ENCODE measurements at places on chromosomes 13 and 19.

DNA sequence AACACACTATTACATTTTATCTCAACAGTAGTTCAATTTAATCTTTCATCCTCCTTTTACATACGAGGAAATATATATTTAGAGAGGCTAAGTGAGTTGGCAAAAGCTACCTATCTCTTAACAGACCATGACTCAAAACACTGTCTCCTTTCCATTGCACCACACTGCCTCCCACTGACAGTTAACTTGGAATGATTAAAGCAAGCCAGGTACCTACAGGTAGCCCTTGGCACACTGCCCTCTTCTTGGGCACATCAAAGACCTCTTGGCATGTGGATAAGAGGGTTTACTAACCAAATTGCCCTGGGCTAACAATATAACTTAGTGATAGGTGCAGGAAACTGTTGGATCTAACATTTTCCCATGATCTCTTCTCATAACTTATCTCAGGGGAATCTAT is 1.8 kb downstream of the ABHD13 start:
- DNase-seq = no peak

- DNase-seq = no peak
Measured at GRCh38 chr19:50928831-50929230, 17.6 kb upstream of the KLK4 start.

- DNase-seq = no peak
Measured at GRCh38 chr19:13881251-13881691, 4.3 kb downstream of the NANOS3 start.

DNA sequence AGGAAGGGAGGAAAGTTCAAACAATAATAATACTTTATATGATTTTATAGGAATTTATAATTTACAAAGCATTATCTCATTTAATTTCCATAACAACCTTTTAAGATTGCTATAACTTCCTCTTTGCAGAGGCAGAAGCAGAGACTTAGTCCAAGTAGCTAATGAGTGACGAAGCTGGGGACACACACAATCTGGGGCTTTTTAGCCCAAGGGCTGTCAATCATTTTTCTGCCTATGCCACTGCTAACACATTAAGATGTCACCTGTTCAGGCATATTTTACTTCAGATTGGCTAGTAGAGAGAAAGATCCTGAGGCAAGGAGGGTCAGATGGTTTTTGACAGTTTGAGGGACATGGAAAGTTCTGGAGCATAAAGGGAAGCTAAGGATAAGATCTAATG is 12.6 kb downstream of the SCEL start:
- DNase-seq = no peak

DNA sequence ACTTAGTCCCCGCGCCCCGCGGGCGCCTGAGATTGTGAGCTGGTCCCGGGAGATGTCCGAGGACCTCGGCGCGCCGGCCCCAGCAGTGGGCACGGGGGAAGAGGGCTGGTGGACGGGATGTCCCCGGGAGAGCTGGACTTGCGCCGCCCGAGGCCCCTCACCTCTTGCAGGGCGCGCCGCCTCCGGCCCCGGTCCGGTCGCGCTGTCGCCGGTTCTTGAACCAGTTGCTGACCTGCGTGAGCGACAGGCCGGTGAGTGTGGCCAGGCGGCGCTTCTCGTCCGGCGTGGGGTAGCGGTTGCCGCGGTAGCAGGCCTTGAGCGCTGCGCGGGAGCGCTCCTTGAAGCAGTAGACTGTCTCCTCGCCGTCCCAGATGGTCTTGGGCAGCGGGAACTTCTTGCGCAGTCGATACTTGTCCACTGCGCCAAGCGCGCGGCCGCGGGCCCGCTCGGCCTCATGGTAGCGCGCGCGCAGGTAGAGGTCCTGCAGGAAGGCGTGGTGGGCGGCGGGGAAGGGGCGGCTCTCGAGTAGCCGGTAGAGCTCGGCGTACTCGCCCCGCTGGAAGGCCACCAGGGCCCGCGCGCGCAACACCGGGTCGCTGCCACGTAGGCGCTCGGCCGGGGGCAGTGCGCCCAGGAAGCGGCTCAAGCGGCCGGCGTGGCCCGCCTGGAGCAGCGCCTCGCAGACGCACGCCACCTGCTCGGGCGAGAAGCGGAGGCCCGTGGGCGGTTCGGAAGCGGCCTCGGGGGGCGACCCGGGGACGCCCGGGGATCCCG is 984 bp downstream of the SIX5 start:
- no peak for DNase-seq

DNA sequence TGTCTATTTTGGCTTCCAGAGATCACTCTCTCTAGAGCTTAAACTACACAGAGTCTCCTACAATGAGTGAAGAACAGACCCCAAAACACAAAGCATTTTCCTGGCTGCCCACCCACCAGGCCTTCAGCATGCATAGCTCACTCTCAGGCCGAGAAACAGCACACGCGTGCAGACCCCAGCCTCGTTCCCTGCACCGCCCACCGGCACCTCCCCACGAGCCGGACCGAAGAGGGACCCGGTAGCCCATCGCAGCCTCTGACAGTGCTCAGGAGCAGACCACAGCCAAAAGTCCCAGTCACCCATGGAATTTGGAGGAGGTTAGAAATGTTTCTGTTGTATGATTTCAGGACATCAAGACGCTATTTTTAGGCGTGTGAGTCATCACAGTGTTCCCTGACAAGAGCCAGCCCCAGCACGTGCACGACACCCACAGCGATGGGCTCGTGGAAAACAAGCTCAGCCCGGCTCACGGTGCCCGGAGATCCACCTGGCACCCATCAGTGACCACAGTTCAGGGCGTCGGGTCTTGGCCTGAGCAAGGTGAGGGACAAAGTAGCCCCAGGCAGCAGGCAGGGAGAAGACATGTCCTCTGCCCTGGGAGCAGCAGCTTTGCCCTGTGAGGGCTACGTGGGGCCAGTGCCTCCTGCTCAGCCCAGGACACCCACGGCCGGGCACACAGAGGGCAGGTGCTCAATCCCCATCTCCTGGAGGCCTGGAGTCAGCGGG is 50.1 kb upstream of the SPACA7 start:
- no peak for DNase-seq

DNA sequence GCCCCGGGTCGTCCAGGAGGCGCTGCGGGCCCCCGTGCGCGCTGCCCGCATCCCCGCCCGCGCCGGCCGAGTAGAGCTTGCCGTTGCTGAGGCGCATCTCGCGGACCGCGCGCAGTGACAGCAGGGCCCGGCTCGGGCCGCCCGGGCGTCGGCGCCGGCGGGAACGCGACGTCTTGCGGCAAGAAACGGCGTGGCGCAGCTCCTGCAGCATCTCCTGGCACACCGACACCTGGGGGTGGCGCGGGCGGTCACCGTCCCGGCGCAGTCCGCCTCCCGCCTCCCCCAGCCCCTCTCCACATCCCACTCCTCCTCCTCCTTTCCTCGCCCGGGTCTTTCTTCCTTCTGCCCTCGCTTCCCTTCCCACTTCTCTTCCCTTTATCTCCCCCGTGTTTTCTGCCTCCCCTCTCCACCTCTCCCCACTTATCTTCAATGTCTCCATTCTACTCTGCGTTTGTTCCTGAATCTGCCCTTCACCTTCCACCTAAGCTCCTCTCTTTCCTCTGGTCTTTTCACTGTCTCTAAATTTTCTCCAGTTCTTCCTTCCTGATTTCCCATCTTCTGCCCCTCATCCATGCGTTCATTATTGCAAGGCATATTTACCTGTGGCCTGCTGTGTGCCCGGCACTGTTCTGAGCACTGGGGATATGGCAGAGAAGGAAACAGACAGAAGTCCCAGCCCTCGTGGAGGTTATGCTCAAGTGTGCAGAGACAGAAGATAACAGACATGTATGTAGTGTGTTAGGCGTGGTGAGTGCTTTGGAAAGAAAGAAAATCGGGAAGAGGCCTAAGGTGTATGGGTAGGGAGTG is 5.2 kb upstream of the ATP1A3 start:
- DNase-seq = no peak

- DNase-seq = no peak
Measured at GRCh38 chr13:24253520-24254145, 55.7 kb upstream of the C1QTNF9 start.

GRCh38 chr19:32178401-32178800 is 167.0 kb upstream of the ZNF507 start:
- no peak for DNase-seq

DNA sequence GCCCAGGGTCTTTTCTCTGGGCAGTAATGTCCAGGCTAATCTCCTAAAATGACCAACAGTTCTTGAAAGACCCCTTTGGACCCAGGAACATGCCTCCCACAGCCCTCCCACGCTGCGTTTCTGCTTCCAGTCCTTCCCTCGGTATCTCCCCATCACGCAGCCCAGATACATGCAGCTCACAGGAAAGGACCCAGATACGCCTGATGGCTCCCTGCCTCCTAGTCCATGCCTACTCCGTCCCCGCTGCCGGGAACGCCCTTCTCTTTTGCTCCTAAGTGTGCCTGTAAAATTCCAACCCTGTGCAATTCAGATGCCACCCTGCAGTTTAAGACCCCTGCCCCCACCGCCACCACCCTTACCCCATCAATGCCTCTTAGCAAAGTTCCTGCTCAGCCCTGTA is 778 bp downstream of the MUC16 start:
- no peak for DNase-seq

- DNase-seq = no peak
Measured at GRCh38 chr13:83620530-83621220, 261.6 kb downstream of the SLITRK1 start.

DNA sequence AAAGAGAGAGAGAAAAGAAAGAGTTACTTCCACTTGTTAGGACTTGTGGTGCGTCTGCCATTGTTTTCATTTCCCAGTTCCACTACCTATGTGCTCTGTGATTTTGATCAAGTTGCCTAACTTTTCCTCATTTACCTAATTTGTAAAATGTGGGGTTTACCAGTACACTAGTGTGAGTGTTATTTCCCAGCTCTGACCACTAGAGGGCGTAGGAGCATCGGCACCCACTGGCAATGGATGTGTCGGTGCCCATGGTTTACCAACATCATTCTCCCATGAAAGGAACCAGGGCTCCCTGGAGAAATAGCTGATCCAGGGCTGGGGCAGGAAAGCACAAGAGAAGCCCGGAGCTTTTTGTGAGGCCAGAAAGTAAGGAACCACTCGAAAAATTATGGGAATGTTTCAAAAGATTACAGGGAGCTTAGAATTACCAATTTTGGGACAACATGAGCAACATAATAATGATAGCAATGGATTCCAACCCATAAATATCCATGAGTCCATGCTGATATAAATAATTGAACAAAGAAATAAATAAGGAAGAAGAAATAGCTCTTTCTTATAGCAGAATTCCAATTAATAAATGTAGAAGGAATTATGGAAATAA is 15.1 kb upstream of the CEACAM4 start:
- peak; percentile 50 for DNase-seq

GRCh38 chr19:14102756-14103155 is 12.2 kb upstream of the SAMD1 start:
- no peak for DNase-seq

DNA sequence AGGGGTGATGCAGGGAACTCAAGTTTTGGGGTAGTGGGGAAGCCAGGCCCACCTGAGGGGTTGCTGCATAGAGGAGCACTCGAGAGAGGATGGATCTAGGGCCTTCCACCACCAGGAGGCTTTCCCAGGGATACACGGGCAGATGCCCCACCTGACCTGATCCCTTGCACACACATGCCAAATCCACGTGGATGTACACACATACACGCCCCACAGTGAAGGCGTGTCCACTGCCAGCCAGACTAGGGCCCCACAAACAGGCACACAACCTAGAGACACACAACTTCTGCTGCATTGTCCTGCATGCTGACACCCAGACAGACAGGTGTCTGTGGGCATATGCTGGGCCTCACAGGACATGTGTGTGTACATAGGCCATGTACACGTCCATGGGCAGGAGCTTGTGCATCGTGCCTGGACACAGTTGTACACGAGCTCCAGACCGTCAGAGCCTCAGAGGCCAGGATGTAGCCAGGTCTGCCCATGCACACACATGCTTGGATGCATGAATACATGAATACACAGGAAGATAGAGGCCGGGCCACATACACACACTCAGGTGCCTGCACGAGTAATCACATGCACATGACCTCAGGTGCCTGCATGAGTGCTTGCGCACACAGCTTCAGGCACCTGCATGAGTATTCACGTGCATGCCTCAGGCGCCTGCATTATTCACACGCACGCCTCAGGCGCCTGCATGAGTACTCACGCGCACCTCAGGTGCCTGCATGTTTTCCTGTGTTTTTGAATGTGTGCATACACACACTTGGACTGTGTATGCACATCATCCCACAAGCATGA is 8.9 kb downstream of the CCDC97 start:
- DNase-seq = no peak

GRCh38 chr19:55173186-55173713 is 6.8 kb upstream of the DNAAF3 start:
- no peak for DNase-seq

- DNase-seq = no peak
Measured at GRCh38 chr19:406971-407510, 1.9 kb downstream of the C2CD4C start.

DNA sequence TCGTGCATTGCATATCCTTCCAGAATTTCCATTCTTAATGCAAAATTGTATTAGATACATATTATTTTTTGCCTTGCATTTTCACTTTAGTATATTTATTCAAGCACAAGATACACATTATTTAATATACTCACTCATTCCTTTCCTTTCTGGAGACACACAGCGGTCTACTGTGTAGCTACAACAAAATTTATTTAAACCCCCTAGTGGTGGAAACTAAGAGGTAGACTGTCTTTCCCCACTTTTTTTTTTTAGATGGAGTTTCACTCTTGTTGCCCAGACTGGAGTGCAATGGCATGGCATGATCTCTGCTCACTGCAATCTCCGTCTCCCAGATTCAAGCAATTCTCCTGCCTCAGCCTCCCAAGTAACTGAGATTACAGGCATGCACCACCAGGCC is 2040.3 kb upstream of the PCDH20 start:
- DNase-seq = no peak

DNA sequence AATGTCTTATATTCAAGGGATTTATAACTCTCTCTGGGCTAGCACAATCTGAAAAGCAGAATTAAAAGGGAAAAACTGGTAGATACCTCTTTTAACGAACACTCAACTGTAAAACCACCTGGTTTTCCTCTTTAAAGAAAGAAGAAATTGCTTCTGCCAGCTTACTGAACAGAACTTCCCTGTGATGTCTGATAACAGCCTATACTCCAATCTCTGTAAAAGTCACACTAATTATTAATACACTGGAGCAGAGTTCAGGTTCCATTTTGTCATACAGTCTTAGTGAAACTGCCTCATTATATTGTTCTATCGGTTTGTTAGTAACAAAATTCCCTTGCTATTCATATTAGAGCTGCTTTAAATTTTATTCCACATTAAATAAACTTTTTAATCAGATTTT is 251.0 kb upstream of the STARD13 start:
- DNase-seq = no peak

- DNase-seq = no peak
Measured at GRCh38 chr19:52786078-52786463, 520 bp downstream of the ZNF600 start.
